ENCODE measurements at places on chromosomes 2 and 18.

DNA sequence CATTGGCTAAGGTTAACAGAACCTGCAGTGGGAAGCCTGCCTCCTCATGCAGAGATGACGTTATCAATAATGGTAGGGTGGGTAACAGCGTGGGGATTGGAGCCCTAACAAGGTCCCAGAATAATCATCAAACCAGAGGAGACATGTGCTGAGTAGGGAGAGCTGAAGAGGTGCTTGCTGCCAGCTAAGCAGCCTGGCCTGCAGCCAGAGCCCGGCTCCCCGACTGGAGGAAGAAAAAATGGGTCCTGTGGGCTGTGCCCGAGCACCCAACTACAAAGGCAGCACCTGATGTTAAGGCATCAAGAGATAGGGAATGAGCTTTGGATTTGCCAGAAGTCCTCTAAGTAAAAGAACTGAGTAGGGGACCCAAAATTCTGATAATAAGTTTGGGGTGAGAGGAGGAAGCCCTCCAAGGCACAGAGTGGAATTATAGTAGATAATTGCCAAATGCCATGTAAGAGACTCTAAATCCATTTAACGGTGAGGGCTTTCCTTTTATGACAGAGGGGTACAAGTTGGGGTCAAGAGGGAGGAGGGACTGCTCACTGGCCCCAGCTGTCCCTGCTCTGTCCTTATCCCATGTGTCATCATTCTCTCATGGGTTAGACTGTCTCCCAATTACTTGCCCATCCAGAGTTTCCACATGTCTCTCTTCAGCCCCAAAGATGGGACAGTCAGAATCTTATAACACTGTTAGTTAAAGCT, 156.1 kb downstream of the ANTXR1 start:
- DNase-seq, result no peak

GRCh38 chr2:168210895-168211570, 36.4 kb downstream of the STK39 start:
- no peak for DNase-seq

GRCh38 chr2:70258532-70258875, 567 bp downstream of the PCYOX1 start:
- no peak for DNase-seq

DNA sequence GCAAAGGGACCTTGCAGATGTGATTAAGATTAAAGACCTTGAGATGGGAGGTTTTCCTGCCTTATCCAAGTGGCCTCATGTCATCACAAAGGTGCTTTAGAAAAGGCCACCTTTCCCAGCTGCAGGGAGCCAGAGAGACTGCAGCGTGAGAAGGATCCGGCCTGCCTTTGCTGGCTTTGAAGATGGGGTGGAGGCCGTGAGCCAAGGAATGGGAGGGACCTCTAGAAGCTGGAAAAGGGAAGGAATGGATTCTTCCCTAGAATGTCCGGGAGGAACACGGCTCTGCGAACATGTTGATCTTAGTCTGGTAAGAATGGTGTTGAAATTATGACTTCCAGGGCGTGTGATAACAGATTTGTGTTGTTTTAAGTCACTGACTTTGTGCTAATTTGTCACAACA, 39.9 kb upstream of the CREG2 start:
- DNase-seq, result no peak

GRCh38 chr2:217797661-217798069, 205.1 kb downstream of the TNS1 start:
- no peak for DNase-seq

GRCh38 chr2:238513346-238513745, 86.6 kb downstream of the ASB1 start:
- peak; percentile 39 for DNase-seq

All from stimulated activated CD4-positive, alpha-beta T cell treated with anti-CD3 and anti-CD28 coated beads, Interleukin-2, amount 100 ng/mL, for 48 hours (primary cell).